ENCODE measurements at places on chromosomes 3 and 15.

GRCh38 chr3:50525987-50526386, 22.6 kb upstream of the CACNA2D2 start:
- no peak for DNase-seq

DNA sequence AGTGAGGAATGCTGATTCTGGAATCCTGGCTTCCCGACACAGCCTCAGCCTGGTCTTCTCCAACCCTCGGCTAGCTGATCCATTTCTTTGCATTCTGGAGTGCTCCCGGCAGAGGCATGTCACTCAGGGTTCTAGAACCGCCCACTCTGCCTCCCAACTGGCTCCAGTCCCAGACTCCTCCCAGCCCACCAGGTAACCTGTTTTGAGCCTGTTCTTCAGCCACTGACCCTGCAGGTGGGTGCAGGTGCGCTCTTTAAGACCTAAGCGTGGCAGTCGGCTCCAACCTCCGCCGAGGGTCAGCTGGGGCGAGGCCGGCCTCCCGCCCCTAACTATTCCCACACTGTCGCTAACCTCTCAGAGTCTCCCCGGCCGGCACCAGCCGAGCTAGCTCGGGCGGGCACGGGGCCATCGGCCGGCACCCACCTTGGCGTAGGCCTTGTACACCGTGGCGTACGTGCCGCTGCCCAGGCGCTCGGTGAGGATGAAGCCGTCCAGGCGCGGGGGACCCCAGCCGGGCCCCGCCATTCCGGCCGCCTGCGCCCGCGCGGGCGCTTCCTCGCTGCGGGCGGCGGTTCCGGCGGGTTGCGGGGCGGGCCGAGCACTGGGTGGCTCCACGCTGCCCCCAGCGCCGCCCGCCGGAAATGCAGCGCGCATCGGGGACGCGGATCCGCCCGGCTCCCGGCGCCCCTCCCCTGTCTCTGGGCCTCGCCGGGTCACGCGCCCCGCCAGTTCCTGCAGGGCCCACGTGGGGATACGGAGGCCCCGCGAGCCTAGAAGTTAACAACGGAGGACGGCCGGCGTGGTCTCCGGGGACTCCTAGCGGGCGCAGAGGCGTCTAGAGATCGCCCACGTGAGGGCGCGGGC, at the start of gene ULK3:
Gene ULK3 (minus strand): TSS at position 576 of the 864 bp plus-strand sequence. CDS start 51 bp downstream, at position 525.
- DNase-seq, result peak; percentile 86

GRCh38 chr3:31456373-31456772, 76.4 kb upstream of the STT3B start:
- no peak for DNase-seq

DNA sequence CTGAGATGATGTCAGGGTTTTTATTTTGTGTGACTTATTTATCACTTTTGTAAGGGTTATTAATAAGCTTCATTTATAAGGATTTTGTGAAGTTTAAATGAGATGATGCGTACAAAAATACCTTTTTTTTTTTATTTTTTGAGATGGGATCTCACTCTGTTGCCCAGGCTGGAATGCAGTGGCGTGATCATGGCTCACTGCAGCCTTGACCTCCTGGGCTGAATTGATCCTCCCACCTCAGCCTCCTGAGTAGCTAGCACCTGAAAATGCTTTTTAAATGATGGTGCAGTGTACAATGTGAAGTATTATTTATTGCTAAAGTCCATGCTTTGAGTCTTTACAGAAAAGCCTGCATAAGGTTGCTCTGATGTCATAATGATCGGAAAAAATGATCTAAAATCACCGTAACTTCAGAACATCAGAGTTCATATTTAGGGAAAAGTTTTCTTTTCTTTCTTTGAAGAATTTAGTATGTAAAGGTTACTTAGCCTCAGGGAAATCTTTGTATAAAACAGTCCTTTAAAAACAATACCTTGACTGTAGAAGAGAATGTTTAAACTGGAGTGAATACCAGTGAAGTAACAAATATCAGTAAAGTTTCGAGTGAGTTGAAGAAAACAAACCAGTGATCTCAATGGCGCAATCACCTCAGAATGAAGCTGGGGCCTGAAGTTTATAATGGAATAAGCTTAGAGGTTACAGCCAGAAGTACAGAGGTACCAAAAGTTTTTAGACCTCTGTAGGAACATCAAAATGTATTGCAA, 29.7 kb downstream of the TCF12 start:
- DNase-seq, result no peak

DNA sequence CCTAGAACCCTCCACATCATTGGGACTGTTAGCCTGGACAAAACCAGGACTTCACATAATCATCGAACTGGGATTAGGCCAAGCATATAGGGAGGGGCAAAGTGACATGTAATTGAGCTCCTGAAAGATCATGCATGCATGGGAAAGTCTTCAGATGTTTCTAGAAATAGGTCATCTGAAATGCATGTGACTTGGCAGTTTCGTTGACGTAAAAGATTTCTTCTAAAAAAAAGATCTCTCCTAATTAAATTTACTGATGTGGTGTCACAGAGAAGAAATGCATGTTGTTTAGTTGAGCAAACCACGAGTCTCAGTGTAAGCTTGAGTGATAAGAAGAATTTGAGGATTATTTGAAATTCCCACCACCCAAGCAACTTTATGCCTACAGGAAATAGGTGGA, 70.0 kb upstream of the LIMD1 start:
- DNase-seq, result no peak

DNA sequence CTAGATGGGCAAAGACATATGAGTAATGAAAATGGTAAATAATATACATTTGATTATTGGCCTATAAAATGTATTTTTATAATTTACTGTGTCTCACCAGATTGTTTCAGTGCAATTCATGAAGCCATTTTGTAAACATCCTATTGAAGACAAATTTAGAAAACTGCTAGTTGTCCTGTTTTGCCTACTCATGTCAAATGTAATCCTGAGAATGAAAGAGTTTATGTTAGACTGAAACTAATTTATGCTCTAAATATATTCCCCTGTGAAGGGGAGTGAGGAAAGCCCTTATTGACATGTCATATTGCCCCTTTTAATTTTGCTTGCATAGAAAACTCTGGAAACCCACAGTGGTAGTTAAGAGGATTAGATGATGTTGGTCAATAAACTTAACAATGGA, 610.0 kb downstream of the NAALADL2 start:
- DNase-seq, result no peak

DNA sequence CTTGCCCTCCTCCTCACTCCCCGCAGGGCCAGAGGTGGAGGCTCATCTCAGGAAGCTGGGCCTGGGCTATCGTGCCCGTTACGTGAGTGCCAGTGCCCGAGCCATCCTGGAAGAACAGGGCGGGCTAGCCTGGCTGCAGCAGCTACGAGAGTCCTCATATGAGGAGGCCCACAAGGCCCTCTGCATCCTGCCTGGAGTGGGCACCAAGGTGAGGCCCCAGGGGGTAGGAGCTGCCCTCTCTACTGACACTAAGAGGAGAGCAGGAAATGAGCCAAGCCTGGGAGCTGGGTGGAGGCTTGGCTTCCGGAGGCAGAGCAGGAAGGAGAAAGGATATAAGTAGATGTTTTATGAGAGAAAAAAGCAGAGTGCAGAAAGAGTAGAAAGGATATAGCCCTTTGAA, 4.9 kb downstream of the OGG1 start:
- DNase-seq, result no peak

GRCh38 chr15:46301291-46301690, 666.5 kb downstream of the SQOR start:
- DNase-seq, result no peak

GRCh38 chr3:15360788-15361493, 28.6 kb upstream of the SH3BP5 start:
- DNase-seq, result no peak

DNA sequence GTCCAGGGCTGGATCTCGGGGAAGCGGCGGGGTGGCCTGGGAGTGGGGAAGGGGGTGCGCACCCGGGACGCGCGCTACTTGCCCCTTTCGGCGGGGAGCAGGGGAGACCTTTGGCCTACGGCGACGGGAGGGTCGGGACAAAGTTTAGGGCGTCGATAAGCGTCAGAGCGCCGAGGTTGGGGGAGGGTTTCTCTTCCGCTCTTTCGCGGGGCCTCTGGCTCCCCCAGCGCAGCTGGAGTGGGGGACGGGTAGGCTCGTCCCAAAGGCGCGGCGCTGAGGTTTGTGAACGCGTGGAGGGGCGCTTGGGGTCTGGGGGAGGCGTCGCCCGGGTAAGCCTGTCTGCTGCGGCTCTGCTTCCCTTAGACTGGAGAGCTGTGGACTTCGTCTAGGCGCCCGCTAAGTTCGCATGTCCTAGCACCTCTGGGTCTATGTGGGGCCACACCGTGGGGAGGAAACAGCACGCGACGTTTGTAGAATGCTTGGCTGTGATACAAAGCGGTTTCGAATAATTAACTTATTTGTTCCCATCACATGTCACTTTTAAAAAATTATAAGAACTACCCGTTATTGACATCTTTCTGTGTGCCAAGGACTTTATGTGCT, 527 bp downstream of the B2M start:
- DNase-seq, result peak; percentile 58

- no peak for DNase-seq
Measured at GRCh38 chr3:138638641-138639040, 30.1 kb downstream of the FAIM start.

- DNase-seq, result no peak
Measured at GRCh38 chr3:118369892-118370491, 664.7 kb downstream of the IGSF11 start.

GRCh38 chr3:106140431-106140830, 271.6 kb upstream of the CBLB start:
- no peak for DNase-seq

- DNase-seq, result no peak
Measured at GRCh38 chr15:29138260-29138659, 131.4 kb downstream of the NSMCE3 start.

GRCh38 chr3:5735896-5736295, 548.4 kb downstream of the EDEM1 start:
- no peak for DNase-seq

- no peak for DNase-seq
Measured at GRCh38 chr3:105821433-105821832, 47.4 kb downstream of the CBLB start.

DNA sequence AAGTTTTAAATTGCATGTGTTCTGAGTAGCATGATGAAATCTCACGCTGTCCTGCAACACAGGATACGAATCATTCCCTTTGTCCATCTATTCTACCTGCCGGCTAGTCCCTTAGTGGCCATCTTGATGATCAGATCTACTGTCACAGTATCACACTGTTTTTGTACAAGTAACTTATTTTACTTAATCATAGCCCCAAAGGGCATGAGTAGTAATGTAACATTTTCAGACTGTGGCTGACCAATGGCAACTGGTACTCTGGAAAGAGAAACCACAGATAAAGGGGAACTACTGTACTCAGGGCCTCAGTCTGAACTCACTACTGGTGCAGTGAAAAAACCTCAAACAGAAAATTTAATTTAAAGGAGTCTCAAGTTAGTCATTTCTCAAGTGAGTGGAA, 127.3 kb upstream of the MRPL3 start:
- DNase-seq, result no peak

- DNase-seq, result no peak
Measured at GRCh38 chr3:12159227-12159601, 502 bp upstream of the TIMP4 start.

- no peak for DNase-seq
Measured at GRCh38 chr3:127800508-127800907, 21.8 kb downstream of the MGLL start.

DNA sequence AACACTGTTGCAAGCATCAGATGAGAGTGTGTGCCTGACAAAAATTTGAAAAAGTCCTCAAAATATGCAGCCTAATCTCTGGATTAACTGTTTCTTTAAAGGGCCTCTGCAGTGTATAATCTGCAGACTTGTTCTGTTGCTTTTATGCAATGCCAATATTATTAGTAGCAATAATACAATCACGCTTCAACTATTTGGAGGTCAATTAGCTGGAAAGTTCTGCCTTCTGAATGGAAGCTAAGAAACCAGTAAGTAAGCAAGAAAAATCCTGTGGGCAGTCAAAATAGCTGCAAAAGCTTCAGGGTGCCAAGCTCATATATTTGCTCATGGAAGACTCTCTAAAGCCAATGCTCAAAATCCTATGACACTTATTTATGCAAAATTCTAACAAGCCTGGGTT, 153.2 kb upstream of the NR2F2 start:
- DNase-seq, result no peak

- no peak for DNase-seq
Measured at GRCh38 chr15:40198355-40199085, 37.7 kb downstream of the BUB1B start.

GRCh38 chr3:19065027-19065426, 83.3 kb upstream of the KCNH8 start:
- DNase-seq, result no peak

GRCh38 chr3:38112378-38112761, 24.6 kb downstream of the ACAA1 start:
- DNase-seq, result no peak

GRCh38 chr3:38229036-38229435, 36.6 kb upstream of the SLC22A13 start:
- DNase-seq, result no peak

GRCh38 chr3:114442246-114442645, 148.4 kb downstream of the TIGIT start:
- no peak for DNase-seq

- DNase-seq, result no peak
Measured at GRCh38 chr3:189727158-189727557, 96.0 kb downstream of the TP63 start.

DNA sequence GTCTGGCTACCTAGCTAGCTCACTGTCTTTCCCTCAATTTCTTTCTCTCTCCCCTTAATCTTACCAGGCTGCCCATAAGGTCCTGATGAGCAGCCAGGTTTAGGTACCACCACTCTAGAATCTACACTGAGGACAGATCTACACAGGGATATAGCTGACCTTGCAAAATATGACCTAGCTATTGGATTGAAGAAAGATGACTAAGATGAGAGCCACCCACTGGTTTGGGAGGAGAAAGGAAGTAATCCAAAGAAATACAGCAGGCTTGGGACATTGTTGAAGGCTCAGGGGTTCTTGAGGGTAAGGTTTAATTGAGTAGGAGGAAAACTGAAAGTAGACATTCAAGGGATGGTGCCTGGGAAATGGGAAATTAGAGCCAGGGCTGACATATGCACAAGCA, 142.0 kb upstream of the TMC3 start:
- DNase-seq, result no peak

GRCh38 chr15:31269816-31270575, 56.6 kb upstream of the KLF13 start:
- DNase-seq, result no peak

DNA sequence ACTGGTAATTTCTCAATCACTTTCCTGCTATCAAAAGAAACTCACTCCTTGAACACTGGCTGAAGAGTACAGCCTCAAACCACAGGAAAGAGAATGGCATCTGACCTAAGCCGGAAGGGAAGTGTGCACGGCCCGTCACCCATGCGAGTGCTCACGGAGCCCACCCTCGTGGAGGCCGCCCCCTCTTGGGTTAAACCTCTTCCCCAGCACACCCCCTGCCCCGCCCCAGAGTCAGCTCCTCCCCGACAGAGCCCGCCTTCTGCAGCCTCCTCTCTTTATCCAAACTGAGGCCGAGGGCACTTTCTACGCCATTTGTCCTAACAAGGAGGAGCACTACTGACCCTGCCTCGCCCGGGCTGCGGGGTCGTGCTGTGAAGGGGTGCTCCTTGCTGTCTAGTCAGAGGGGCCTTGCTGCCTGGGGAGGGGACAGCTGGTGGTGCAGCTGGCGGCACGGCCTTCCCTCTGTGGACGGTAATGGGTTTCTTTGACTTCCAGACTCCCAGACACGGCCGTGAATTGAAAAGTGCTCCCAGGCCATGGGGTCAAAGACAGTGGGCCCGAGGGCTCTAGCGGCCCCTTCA, 137.7 kb downstream of the NSMCE3 start:
- DNase-seq, result no peak

GRCh38 chr15:42077689-42078088, 16.7 kb downstream of the PLA2G4D start:
- no peak for DNase-seq

- no peak for DNase-seq
Measured at GRCh38 chr3:47666118-47666517, 87.5 kb upstream of the CSPG5 start.

- no peak for DNase-seq
Measured at GRCh38 chr3:150388498-150389418, 19.3 kb upstream of the TSC22D2 start.

All from stimulated activated naive CD4-positive, alpha-beta T cell (primary cell).